ENCODE measurements at places on chromosomes 11 and 22.

DNA sequence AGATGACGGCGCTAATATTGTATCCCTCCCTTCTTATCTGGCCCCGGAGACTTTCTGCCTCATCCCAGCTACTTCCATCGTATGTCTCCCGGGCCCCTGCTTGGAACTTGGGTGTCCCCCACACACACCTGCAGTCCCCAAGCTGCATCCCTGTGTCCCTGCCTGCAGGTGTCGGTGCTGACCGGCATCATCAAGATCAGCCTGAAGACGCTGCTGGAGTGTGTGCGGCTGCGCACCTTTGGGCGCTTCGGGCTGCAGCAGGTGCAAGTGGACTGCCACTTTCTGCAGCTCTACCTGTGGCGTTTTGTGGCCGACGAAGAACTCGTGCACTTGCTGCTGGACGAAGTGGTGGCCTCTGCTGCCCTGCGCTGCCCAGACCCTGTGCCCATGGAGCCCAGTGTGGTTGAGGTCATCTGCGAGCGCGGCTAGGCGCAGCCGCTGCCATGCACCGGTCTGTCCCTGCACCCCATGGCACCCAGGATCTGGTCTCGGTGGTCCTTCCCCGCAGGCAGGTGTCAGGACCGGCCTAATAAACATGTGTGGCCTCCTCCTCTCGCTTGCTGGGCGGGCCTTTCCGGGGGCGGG is 421 bp upstream of the TM7SF2 start:
- DNase-seq: no peak

DNA sequence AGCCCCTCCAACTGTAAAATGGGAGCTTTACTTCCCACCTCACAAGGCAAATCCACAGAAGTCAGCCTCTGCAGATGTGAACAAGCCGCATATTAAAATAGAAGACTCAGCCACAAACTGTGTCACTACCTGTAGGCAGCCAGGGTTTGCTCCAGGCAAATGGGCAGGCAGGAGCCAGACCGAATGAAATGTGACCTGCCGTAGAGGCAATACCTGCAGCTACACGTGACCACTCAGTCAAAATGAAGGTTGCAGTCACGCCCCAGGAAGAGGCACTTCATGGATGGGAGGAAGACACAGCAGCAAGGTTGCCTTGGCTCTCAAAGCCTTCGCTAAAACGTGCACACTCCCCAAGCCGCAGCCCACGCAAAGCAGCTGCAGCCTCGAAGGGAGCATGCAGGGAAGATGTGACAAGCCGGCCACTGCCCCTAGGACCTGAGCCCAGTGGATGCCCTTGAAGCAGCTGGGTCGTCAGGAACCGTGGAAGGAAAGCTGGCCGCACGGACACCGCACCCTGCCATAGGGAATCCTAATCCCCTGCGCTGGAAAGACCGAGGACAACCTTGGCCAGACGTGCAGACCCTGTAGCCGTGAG is 53.1 kb downstream of the SHANK2 start:
- no peak for DNase-seq

DNA sequence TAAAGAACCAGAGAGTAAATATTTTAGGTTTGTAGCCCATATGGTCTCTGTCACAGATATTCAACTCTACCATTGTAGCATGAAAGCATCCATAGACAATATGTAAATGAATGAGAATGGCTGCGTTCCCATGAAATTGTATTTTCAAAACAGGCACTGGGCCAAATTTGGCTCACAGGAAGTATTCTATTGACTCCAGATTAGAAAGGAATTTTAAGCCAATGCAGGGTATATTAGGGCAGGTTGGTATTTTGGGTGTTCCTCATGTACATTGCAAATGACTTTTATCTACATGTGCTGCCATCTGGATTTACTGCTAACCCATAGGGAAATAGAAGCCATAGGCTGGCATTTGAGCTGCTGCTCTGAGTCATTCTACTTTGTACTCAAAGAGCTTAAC is 35.1 kb upstream of the PDGFD start:
- DNase-seq: no peak

DNA sequence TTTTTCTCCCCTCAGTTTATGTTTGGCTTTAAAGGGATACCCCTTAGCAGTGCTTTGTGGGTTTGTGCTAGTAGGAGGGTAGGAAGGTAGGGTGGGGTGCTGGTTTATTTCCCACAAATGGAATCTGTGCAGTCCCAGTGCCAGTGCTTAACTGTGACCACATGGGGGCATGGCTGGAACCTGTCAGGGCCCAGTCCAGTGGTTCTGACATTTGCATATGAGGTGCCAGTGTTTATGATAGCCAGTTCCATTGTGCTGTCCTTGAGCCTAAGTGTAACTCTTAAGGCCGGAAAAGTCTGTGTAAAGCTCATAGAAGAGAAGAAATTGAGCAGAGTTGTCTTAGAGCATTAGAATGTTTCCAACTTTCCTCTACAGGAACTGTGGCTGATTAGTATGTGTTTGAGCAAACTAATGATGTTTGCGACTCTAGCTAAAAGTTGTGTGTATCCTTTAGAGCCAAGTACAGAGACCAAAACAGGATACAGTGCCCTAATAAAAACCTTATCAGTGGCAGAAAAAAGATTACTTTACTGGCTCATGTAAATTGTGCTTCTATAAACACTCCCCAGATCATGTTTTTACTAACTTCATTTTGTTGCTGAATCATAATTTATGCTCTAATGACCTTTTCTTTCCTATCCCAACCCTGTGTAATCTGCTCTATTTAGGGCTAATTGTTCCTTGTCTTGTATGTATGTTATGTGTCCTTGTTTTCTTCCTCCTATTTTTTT is 38.1 kb downstream of the DIXDC1 start:
- no peak for DNase-seq

DNA sequence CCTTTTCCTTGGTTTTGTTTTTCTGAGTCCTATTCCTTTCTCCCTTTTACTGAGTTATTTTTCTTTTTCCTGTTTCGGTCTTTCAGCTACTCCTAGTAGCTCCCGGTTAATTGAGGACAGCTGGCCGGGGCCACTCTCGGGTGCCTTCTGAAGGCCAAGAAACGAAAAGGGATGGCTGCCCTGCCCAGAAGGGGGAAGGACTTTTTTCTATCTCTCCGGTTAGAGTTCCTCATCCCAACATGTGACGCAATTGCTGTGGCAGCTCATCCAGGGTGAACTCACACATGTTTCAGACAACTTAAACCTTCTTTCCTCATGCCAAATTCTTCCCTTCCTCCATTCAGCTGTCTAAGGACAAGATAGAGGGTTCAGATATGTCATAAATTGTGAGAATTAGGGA is 83.6 kb downstream of the PIWIL4 start:
- no peak for DNase-seq

GRCh38 chr22:44585559-44586350 is 87.7 kb upstream of the RTL6 start:
- no peak for DNase-seq

DNA sequence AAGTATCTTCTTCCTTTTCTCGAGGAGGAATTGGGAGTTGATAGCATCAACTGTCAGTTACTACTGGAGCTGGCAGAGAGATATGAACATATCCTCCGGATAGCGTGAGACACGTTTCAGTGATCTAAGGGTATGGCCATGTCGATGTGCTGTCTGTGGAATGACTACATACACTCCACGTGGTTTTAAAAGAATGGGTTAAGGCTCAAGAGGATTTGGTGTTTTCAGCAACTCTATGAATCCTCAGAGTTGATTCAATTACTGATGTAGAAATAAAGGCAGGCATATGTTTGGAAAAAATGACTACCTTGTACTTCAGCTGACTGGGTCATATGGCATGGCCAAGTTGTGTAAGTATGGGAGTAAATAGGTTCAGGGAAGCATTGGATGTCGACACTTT is 22.9 kb downstream of the MMP13 start:
- no peak for DNase-seq

DNA sequence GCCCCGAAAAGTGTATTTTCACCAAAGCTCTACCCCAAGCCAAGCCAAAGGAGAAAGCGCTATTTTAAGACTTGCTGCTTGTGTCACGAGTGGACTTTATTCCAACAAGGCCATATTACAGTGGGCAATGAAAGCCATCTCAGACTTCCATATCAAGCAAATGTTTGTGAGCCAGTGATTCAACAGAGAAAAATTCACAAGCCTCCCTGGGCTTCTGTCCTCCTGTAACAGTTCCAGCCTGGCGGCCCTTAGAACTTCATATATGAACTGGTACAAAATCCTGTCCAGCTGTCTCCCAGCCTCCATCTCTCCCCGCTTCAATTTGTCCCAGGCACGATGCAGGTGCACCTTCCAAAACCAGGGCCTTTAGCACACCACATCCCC is 11.2 kb downstream of the LARGE1 start:
- DNase-seq: no peak

DNA sequence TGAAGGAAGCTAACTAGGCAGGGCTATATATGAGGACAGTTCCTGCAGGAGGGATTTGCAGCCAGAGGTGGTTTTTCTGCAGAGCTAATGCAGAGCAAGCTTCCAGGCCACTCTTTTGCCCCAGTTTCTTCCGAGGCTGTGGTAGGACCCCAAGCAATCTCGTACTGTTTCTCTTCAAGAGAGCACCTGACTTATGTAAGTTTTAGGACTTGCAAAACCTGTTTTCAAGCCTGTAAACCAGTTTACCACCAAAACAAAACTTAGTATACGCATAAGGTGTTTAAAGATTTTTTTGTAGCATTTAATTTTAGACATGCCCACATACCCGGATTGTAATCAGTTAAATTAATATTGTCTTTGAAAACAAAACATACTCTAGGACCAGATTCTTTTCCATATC is 7.7 kb upstream of the APLP2 start:
- DNase-seq: no peak

DNA sequence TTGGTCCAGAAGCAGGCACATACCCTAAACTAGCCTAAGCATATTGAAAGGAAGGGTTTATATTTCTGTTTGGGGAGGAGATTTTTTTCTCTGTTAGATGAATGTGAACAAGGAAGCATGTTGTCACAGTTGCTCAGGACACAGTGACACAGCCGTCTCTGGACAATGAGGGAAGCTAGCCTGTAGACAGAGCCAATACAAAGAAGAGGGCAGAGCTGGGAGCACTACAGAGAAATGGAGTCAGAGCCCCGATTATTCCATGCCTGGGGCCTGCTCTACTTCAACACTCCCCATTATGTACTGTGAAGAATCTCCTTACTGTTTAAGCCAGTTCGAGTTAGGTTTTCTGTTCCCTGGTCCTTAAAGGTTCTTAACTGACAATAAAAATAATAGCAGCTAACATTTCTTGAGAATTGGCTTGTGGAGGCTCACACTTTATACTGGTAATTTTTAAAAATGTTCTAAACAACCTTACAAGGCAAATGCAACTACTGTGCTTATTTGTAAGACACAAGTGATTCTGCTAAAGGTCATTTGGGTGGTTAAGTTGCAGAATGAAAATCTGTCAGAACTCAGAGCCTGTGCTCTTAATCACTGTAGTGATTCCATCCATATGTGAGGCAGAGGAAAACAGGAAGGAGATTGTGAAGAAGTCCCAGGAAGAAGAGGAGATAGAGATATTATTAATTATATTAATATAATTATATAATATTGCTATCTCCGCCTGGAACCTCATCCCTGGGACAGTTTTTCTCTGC is 58.8 kb upstream of the RRAS2 start:
- no peak for DNase-seq

- no peak for DNase-seq
Measured at GRCh38 chr22:19722982-19723231, 432 bp upstream of the GP1BB start.

- no peak for DNase-seq
Measured at GRCh38 chr22:47053013-47053725, 290.7 kb downstream of the TBC1D22A start.

DNA sequence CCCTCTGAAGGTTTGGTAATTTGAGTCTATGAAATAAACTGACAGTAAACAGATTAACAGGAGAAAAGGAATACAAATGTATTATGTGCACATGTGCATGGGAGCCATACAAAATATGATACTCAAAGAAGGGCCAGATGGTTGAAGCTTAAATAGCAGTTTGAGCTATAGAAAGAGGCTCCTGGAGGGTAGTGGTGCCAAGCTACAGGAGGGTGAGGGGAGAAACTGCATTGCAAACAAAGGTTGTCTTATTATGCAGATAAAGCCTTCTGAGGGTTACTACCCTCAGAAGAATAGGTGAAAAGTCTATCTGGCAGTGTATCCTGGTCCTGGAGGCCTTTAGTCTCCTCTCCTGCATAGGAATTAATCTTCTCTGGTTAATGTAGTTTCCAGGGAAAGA is 267.3 kb upstream of the MPPED2 start:
- no peak for DNase-seq

DNA sequence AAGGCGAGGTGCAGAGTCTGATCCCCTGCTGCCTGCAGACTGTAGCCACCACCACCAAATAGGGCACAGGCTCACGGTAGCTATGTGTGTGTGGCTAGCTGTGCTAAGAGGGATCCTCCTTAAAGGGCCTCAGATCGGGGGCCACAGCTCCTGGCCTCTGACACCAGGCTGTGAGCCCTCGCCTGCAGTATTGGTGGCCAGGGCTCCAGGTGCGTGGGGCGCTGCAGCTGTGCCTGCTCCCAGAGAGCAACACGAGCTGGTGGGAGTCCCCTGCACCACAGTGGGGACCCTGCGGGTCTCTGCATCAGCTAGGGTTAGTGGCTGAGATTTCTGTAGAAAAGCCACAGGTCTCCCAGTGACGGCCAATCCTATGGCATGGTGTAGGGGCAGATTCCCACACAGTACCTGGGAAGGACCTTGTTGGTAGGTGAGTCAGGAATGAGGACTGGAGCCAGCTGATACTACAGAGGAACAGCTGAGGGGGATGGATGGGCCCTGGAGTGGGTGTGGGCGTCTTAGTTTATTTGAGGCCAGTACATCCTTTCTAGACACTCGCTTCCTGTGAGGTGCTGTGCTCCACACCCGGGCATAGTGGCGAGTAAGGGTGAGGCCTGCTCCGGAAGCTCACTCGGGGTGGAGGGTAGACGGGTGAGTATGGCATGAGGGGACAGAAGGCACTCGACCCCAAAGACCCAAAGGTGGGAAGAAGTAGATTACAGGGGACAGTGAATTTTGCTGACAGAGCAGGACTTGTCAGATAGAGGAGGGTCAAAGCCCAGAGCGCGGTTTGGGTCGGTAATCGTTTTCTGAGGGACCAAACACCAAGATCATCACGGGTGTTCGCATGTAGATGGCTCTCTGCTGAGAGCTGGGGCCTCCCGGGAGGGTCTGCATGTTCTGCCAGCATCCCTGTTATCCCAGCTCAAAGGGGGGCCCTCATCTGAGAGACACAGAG is 212.5 kb downstream of the TBC1D22A start:
- DNase-seq: no peak

DNA sequence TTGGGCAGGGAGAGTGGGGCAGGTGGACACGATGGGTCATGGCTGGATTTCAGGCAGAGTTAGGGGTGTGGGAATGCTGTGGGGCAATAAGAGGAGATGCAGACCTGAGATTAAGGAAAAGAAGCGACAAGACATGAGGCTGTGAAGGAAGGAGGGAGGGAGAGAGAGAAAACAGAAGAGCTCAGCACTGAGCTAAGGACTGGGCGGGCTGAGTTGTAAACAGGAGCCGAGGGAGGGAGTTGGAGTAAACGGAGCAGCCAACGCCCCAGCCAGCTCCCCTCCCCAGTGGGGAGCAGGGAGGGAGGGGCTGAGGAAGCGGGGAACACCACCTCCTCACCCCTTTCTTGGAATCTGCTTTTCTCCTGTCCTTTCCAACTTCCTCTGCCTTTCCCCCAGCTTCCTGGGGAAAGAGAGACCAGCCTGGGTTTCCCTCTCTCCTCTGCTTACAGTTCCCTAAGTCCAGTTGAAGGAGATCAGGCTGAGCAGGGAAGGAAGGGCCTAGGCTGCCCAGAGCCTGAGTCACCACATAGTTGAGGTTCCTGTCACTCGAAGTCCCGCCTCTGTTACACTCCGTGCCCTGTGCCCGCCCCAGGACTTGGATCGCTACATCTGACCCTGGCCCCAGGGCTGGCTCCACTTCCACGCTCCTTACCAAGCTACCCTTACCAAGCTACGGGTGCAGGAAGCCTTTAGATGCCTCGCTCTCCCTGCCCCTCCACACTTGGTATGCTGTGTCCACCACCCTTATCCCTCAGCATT is 6.7 kb upstream of the AHNAK start:
- no peak for DNase-seq
